Activated CD4-positive, alpha-beta T cell treated with anti-CD3 and anti-CD28 coated beads, Interleukin-2, amount 10 ng/mL, durations not matched to agents 7 days and 5 days (primary cell): ENCODE measurements at places on chromosomes 16 and 17.

GRCh38 chr17:81053041-81053970 lies 18.4 kb downstream of the BAIAP2 start:
- DNase-seq, result no peak

- DNase-seq, result no peak
These were observed 29.1 kb upstream of the PHOSPHO1 start for GRCh38 chr17:49259663-49260010.

DNA sequence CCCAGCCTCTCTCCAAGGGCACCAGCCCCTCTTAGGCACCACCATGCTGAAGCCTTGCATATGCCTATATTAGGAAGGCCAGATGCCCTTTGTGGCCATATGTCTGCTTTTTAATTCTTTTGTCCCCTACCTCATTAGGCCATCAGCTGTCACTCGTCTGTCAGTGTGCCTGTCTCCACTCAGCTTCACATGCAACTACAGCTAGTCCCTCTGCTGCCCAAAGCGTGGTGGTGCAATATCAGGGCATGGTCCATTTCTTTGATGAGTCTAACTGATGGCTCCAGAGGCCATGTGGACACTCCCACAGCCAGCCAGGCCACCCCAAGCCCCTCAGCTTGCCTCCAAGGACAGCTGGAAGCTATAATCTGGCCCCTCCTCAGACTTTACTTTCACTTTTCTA lies 36.3 kb downstream of the MYO18A start:
- DNase-seq, result peak; percentile 22

GRCh38 chr16:57708168-57708567 lies 13.6 kb downstream of the DRC7 start:
- DNase-seq, result no peak

- no peak for DNase-seq
These were observed 746 bp upstream of the TMEM132E start for GRCh38 chr17:34578656-34579016.

- no peak for DNase-seq
These were observed 36.9 kb downstream of the SOCS3 start for GRCh38 chr17:78322858-78323455.
